HFFc6 (cell line): ENCODE measurements at places on chromosomes 2 and 18.
A peak's percentile ranks its signal among the peaks of the same experiment; 100 is the strongest.

DNA sequence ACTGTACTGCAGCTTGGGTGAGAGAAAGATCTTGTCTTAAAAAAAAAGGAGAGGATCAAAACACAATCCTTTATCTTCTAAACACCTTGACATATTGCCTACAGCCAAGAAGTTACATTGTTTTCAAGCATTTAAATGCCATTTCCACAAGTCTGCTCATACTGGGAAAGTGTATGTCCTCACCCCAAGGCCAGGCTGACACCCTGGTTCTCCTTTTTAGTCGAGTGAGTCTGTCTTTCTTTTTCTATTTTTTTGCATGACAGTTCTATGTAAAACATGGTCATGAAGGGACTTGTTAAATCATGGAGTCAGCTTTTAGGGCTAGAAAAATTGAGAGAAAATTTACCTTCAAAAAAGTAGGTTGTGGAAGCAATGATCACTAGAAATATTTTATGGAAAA lies 233.3 kb downstream of the FAM210A start:
- no peak for DNase-seq

DNA sequence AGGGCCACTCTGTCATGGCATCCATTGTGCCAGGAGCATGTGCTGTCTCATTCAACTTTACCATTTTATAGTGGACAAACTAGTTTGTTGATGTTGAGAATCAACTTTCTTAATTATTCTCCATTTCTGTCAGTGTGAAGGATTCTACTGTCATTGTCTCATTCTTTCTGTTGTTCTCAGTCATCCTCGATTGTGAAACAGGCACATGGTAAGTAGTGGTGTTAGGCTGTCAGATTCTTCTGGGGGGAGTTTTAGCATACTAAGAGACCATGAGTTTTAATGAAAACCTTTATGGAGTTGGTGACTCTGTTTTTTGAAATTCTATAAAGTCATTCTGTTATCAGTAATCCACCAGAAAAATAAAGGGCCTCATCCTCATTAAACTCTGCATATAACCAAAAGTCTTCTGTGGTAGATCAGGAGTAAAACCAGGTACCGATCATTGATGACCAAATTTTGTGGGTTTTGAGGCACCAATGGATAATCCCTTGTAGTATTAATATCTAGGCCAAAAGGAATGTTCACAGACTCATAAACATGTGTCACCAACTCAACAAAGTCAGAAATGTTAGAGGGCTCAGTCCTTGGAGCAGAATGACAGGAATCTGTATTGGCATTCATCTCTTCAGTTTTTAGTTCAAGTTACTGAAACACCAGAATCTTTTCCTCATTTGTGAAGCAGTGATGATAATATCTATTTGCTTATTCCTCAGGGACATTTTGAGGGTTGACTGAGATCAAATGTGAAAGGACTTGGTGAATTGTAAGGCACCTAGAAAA lies 73.2 kb downstream of the CERS6 start:
- peak; percentile 10 for DNase-seq

GRCh38 chr2:86037141-86037794 lies 68.4 kb downstream of the POLR1A start:
- peak; percentile 87 for DNase-seq

GRCh38 chr2:109066501-109066900 lies 62.5 kb upstream of the SH3RF3 start:
- DNase-seq, result no peak

DNA sequence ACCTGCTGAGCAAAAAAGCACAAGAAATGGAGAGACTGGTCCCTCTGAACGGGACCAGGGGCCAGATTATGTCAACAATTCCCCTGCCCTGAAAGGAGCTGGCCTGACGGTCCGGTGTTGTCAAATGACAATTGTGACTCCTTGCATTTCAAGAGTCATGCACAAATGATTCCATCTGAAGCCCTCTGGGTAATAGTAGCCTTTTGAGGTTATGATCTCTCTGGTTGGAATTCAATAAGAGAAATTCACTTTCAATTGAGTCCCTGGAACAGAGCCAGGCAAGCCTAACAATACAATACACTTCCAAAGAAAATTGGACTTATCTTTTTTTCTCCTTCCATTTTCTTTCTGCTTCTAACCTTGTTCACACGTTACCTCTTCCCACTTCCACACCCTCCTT lies 116.9 kb downstream of the C1D start:
- no peak for DNase-seq

DNA sequence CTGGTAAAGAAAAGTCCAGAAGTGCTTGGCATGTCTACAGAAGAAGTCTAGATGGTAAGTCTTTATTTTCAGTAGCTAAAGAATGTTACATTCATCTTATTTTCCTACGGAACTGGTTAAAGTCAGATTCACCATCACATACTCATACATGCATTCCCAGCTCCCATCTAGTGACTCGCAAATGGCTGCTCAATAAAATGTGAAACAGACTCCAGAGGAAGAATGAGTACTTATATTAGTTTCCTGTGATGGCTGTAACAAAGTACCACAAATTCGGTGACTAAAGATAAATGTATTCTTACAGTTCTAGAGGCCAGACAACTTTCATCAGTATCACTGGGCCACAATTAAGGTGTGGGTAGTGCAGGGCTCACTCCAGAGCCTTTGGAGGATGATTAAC lies 797.2 kb downstream of the SATB2 start:
- no peak for DNase-seq

DNA sequence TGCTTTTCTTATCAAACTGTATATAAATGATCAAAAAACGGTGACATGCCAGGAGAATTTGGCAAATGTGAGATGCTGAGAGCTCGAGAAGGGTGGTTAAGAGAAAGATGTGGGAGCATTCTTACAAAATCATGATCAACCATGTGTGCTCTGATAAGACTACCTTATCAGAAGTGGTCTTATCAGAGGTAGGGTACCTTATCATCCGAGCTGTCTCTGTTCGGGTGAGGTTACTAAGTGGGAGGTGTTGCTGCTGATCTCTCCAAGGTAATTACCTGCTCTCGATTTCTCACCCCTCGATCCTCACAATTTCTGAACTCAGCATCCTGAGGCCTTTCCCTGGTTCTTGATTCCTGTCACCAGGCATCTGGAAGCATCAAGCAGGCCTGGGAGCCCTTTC lies 813.0 kb upstream of the ID2 start:
- DNase-seq, result no peak

- no peak for DNase-seq
Measured at GRCh38 chr2:9083287-9083686, 79.8 kb upstream of the MBOAT2 start.

GRCh38 chr18:33844232-33844631 lies 266.2 kb downstream of the ASXL3 start:
- DNase-seq, result no peak

GRCh38 chr2:30990671-30991070 lies 147.6 kb downstream of the GALNT14 start:
- DNase-seq, result no peak

GRCh38 chr2:50515638-50516037 lies 516.3 kb downstream of the NRXN1 start:
- no peak for DNase-seq

DNA sequence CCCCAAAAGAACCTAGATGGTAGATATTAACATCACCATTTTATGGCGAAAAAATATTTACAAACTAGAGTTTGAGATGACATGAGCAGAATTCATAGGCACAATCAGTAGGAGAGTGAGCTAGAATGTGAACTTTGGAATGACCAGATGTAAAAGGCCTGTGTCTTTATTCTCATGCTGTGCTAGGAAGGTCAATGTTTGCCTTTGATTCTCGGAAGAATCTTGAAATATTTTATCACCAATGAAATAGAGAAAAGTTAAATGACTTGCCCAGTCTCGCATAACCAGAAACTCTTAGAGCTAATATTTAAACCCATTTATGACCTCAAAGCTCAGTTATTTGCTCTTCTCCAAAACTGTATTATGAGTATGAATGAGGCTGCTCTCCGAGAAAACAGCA lies 9.2 kb upstream of the REG3G start:
- no peak for DNase-seq

GRCh38 chr18:6207941-6208340 lies 206.8 kb downstream of the L3MBTL4 start:
- no peak for DNase-seq

- DNase-seq, result no peak
Measured at GRCh38 chr2:10614124-10614523, 75.7 kb downstream of the NOL10 start.

DNA sequence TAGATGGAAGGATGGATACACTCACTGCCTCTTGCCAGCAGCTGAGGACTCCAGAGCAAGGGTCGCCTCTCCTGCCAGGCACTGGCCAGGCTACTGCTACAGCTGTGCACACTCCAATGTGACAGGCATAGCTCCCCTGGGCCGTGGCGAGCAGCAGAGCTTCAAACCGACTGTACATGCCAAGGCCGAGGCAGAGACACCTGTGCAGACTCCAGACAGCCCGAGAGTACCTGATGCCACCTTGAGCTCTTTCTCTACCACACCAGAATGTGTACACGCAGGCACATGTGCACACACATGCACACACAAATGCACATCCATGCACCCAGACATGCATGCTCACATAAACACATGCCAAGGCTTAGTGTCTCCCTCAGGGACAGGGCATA lies 508.3 kb upstream of the MYT1L start:
- DNase-seq, result no peak

- DNase-seq, result no peak
Measured at GRCh38 chr2:57022496-57022895, 838.7 kb downstream of the CCDC85A start.

DNA sequence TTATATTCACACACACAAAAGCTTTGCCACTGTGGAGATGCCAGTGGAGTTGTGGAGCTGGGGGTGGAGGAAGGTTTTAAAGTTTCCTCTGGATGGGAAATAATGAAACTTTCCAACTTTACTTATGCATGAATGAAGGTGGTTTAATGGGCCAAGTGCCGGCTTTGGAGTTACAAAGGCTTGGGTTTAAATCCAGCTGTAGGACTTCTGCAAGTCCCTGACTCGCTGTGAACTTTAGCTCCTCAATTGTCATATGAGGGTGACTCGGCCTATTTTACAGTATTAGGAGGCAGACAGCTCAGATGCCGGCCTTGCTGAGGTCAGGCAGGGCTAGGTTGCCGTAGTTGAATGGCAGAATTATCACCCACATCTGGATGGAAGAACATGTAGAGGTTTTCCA lies 415.8 kb upstream of the TRIB2 start:
- no peak for DNase-seq

- no peak for DNase-seq
Measured at GRCh38 chr2:173830170-173830569, 135.0 kb downstream of the SP3 start.
